Prostate gland (tissue), 2 donors: ENCODE measurements at places on chromosomes 11 and 22. TPM values are rescaled to one million over a fixed set of nuclear protein-coding genes. Genes with fewer than 3 reads are reported as not detected.

Gene TTC28
- total RNA-seq = 74.6 TPM

Gene C1QTNF5
- total RNA-seq = 15.3 TPM

Gene NCF4
- total RNA-seq = 3.5 TPM

Gene MMP27
- not detected for total RNA-seq

Gene SLC37A2
- total RNA-seq = 10.2 TPM

Gene TMEM184B
- 137 TPM for total RNA-seq

Gene ROBO4
- total RNA-seq = 22.0 TPM

Gene LRRC51
- 13.1 TPM for total RNA-seq

Gene MRGPRX3
- not detected for total RNA-seq

Gene ART1
- total RNA-seq = not detected

Gene LRRC56
- total RNA-seq = 1.9 TPM

Gene RPS6KB2
- 72.9 TPM for total RNA-seq

Gene OR52N4
- not detected for total RNA-seq

Gene BIK
- total RNA-seq = 68.4 TPM

Gene SNX15
- 25.2 TPM for total RNA-seq

Gene GRIA4
- not detected for total RNA-seq

DNA sequence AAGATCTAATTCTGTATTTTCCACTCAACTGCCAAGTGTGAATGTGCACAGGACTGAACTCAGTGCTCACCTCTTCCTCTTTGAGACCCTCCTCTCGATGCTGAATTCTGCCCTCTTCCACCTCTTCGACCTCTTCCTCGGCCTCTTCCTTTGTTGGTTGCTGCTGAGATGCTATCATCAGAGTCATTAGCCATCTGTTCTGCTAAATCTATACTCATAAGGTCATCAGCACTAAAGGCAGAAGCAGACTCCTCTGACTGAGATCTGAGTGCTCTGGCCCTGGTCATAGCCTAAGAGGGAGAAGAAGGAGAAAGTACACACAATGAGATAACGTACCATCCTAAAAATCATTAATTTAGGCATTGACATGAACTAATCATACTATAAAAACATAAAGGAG, 45.9 kb upstream of the GPR83 start:
- no peak for DNase-seq
- no peaks in the 10 kb centered on the region for H3K4me1 ChIP-seq
- no peaks in the 10 kb centered on the region for H3K36me3 ChIP-seq

GRCh38 chr22:44920183-44920582, 89.6 kb downstream of the PHF21B start:
- no peak for DNase-seq
- no peaks in the 10 kb centered on the region for H3K36me3 ChIP-seq
- no peak overlapping the region for H3K27ac ChIP-seq
- no peak overlapping the region for H3K4me3 ChIP-seq
- H3K4me1 ChIP-seq = no peaks in the 10 kb centered on the region

GRCh38 chr11:116742104-116742503, 30.7 kb downstream of the BUD13 start:
- H3K27me3 ChIP-seq = no peaks in the 10 kb centered on the region
- DNase-seq = no peak
- H3K4me1 ChIP-seq = no peaks in the 10 kb centered on the region
- no peak overlapping the region for H3K27ac ChIP-seq
- H3K36me3 ChIP-seq = no peaks in the 10 kb centered on the region
- no peak overlapping the region for H3K4me3 ChIP-seq

DNA sequence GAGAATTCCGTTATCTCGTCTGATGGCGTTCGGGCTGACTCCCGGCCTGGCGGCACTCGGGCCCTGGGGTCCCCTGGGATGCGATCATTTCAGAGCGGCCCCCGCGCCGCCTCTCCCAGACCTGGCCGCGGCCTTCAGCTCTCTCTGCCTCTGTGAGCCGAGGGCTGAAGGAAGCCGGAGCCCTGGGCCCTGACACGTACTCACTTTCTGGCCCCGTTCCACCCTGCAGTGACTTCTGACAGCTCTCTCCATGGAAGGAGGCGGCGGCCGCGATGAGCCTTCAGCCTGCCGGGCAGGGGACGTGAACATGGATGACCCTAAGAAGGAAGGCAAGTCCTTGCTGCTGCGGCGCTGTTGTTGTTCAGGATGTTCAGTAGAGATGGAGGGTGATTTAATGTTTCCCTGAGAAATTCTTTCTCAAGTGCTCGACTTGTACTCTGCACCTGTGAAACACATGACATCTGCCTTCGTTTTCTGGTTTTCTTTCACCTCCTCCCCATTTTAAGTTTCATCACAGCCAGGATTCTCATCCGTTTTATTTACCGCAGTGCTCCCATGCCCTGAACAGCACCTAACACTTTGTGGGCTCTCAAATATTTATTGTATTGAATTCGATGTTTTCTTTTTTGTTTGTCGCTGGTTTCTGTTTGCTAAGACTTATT, 612 bp downstream of the GTSE1 start:
- peaks cover 5% of the 10 kb centered on the region for H3K36me3 ChIP-seq
- H3K27ac ChIP-seq = no peak overlapping the region
- DNase-seq = no peak

DNA sequence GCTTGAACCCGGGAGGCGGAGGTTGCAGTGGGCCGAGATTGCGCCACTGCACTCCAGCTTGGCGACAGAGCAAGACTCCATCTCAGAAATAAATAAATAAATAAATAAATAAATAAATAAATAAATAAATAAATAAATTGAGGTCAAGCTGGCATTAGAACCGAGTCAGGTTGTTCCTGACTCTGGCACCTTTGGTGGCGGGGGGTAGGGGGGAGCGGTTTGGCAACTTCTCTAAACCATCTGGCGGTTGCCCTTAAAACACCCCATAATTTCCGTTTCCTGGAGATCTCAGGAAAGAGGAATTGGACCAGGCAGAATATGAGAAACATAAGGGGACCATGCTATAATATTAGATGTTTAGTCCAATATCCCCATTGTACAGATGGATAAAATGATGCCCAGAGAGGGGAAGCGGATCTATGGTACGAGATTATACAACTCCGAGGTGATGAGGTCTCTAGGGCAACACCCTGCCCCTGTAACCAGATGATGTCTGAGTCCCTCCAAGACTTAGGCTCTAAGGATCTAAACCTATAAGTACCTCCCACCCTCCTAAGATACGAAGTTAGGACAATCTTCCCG, 785 bp downstream of the CLPB start:
- no peaks in the 10 kb centered on the region for H3K36me3 ChIP-seq
- peak overlapping the region; percentile 69 for H3K4me3 ChIP-seq
- H3K27me3 ChIP-seq = no peaks in the 10 kb centered on the region
- DNase-seq = no peak
- no peaks in the 10 kb centered on the region for H3K4me1 ChIP-seq

GRCh38 chr11:115083144-115083806, 404.9 kb downstream of the NXPE2 start:
- H3K4me3 ChIP-seq = no peak overlapping the region
- H3K4me1 ChIP-seq = no peaks in the 10 kb centered on the region
- DNase-seq = no peak
- no peak overlapping the region for H3K27ac ChIP-seq

DNA sequence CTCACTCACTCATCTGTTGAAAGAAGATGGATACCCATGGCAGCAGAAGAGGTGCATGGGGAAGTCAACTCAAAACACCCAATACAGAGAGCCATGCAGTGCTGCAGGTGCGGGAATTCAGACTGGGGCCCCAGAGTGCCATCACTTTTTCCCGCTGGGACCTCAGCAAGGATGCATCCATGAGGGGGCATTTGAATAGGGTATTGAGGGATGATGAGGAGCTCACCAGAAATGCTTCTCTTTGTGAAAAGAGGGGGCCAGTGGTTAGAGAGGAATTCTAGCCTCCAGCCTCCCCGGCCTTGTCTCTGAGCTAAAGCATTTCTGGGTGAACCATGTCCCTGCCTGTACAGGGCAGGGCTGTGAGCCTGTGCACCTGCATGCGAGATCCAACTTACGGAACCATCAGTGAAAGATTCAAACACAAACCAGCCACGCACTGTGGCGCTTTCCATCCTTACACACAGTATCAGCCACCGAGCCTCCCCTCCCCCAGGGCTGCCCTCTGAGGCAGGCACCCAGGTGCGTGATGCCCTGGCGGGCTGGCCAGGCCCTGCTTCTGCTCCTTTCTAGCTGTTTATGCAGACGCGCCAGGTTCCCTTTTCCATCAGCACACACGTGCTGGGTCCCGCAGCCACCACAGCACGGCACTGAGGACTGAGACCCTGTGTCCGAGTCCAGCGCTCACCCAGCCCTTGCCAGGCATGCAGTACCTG, 1177.2 kb downstream of the BRD1 start:
- no peaks in the 10 kb centered on the region for H3K36me3 ChIP-seq
- H3K27me3 ChIP-seq = no peaks in the 10 kb centered on the region
- H3K4me1 ChIP-seq = no peaks in the 10 kb centered on the region
- DNase-seq = no peak
- no peak overlapping the region for H3K27ac ChIP-seq

DNA sequence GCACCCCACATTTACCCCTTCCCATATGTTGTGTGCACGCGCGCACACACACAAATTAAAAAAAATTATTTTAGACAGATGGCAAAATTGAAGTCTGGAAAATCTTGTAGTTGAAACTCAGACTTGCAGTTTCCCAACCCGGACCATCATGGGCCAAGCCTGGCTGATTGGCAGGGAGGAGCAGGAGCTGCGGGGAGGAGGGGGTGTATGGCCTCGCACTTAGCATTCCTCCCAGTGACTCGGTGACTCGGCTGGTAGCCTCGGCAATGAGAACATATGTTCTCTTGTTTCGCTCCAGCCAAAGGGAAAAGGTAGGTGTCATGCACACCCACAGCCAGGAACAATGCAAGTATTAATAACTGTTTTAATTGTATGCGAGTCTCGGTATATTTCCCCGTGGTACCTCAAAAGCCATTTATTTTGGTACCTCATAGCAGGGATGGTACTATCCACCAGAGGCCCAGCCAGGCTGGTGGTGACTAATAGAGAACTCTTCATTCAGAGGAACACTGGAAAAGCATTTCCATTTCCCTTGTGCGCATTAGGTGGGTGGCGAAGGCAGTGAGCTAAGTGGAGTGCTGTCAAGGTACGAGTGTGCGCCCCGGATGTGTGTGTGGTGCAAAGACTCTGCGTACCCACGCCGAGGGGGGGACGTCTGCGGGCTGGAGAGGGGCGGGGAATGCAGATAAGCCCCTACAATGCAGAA, 92.5 kb downstream of the DSCAML1 start:
- H3K4me1 ChIP-seq = no peaks in the 10 kb centered on the region
- H3K36me3 ChIP-seq = no peaks in the 10 kb centered on the region
- no peak for DNase-seq
- H3K27me3 ChIP-seq = no peaks in the 10 kb centered on the region

DNA sequence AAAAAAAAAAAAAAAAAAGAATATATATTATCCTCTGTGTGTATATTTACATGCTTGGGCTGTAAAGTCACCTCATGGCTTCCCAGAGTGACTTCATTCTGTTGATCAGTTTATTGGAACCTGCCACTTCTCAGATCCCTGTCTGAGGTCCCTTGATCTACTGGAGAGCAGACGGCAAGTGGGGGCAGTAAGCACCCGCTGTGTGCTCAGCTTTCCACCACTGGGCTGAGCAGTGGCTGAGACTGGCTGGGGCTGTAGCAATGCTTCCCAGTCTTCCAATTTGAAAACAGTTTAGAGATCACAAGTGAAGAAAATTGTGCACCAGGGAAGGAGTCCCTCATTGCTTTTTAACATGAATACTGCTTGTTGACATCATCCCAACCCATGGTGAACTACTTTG, 6.9 kb upstream of the RBM4B start:
- DNase-seq = no peak
- H3K4me1 ChIP-seq = peaks cover 4% of the 10 kb centered on the region
- peaks cover 2% of the 10 kb centered on the region for H3K36me3 ChIP-seq
- no peaks in the 10 kb centered on the region for H3K27me3 ChIP-seq
- no peak overlapping the region for H3K4me3 ChIP-seq

DNA sequence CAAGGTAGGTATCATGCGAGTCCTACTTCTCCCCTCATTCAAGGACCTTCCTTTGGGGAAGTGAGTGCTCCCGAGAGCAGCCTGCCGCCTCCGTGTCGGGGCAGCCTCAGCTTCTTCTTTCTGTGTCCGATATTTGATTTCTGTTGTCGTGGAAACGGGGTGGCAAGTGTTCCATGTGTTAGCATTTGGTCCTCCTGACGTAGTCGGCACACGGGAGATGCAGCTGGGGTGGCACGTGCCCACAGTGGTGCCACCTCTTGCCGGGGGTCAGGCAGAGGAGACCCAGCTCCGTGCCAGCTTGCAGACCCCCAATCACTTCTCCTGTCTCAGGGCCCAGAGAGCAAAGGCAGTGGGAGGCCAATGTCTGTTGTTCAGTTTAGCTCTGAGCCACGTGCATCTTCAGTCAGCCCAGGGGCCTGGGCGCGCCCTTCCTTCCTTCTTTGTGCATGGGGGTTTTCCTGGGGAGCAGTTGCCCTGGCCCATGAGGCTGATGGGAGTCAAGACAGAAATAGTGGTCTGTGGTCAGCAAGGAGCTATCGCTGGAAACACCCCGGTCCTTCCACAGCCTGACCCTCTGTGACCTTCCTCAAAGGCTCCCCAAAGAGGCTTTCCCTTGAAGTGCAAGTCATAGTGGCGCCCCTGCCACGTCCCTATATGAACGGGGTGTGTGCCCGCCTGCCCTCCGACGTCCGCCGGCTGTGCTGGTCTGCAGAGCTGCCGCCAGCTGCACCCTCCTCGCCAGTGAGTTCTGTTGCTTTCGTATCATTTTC, 44.5 kb downstream of the PARVB start:
- no peaks in the 10 kb centered on the region for H3K36me3 ChIP-seq
- no peaks in the 10 kb centered on the region for H3K27me3 ChIP-seq
- H3K4me3 ChIP-seq = no peak overlapping the region

- peaks cover 7% of the 10 kb centered on the region for H3K27me3 ChIP-seq
- no peaks in the 10 kb centered on the region for H3K36me3 ChIP-seq
- H3K27ac ChIP-seq = no peak overlapping the region
- no peak for DNase-seq
- H3K4me3 ChIP-seq = no peak overlapping the region
These were observed 84.0 kb upstream of the RCN1 start for GRCh38 chr11:32006799-32007388.

DNA sequence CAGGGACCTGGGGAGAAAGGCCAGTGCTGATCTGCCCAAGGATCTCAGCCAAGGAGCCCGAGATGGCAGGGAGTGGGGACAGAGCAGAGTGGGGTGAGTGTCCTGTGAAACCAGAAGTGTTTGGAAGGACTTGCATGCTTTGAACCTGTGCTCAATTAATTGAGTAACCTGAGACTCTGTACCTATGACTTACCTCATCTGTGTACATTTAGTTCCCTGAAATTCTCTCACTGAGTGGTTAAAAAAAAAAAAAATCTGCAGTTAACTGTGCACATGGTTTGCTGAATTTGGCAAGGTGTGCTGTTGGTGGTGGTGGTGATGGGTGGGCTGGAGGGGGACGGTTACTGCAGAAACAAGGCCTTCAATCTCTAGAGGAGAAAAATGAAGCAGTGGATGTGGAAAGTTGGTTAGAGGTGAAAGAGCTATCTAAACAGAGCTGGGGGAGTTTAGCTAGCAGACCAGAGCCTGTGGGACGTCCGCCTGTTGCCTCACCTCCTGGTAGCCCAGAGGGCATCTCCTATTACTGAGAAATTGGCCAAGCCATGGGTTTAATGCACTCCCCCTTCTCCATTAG, 8.3 kb upstream of the SORL1-AS1 start:
- H3K27ac ChIP-seq = peak overlapping the region; percentile 79
- H3K4me3 ChIP-seq = no peak overlapping the region
- peak; percentile 60 for DNase-seq
- H3K27me3 ChIP-seq = no peaks in the 10 kb centered on the region
- peaks cover 6% of the 10 kb centered on the region for H3K4me1 ChIP-seq
- no peaks in the 10 kb centered on the region for H3K36me3 ChIP-seq

GRCh38 chr11:36264973-36265344, 24.3 kb downstream of the COMMD9 start:
- H3K27me3 ChIP-seq = no peaks in the 10 kb centered on the region
- DNase-seq = no peak
- no peaks in the 10 kb centered on the region for H3K36me3 ChIP-seq
- no peak overlapping the region for H3K4me3 ChIP-seq
